ENCODE measurements at places on chromosomes 7 and 10.
A peak's percentile ranks its signal among the peaks of the same experiment; 100 is the strongest.

DNA sequence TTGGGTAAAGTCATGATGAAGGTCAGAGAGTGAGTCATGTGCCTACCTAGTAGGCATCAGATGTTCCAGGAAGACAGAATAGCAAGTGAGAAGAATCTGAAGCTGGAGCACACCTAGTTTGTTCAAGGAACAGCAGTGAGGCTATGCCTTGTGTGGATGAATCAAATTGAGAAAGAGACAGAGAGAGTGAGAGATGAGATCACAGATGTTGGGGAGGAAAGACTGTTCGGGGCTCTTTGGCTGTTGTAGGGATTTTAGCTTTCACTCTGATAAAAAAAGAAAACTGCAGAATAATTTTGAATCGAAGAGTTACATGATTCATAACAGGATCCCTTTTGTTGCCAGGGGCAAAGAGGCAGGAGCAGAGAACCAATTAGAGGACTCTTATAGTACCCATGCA is 6.3 kb downstream of the LIPF start:
- no peak for DNase-seq

GRCh38 chr7:120241973-120242372 is 31.0 kb upstream of the KCND2 start:
- DNase-seq, result no peak

DNA sequence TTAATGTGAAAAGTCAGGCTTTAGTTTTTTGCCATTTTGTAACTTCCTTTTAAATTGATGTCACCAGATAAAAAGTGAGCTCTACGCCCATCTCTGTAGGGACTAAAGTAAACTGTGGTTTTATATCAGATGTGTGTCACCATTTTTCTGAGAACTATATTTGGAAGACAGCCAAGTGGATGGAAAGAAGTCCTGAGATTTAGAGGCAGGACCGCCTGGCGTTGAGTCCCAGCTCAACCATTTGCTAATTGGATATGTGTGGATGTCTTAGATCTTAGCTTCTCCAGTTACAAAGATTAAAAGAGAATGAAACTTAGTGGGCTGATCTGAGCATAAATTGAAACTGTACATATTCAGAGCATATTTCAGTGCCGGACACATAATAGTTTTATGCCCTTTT is 691.6 kb upstream of the CELF2 start:
- no peak for DNase-seq

GRCh38 chr10:9294132-9294663 is 1239.7 kb downstream of the GATA3 start:
- DNase-seq, result no peak

GRCh38 chr10:1499359-1499957 is 237.9 kb downstream of the ADARB2 start:
- no peak for DNase-seq

DNA sequence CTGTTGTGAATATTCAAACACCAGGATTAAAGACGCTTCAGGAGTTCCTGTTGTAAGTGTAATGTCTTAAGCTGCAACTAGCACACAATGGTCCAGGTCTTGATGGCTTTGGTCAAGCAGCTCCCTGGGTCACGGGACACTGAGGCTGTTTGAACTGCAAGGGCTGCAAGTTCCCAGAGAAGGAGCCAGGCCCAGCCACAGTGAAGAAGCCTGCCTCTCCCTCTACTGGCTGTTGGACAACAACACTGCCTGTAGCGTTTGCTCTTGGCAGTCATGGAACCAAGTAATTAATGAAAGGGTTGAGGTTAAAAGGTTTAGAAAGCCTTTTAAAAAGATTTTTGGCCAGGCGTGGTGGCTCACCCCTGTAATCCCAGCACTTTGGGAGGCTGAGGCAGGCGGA is 31.9 kb upstream of the GUSB start:
- DNase-seq, result peak; percentile 29

DNA sequence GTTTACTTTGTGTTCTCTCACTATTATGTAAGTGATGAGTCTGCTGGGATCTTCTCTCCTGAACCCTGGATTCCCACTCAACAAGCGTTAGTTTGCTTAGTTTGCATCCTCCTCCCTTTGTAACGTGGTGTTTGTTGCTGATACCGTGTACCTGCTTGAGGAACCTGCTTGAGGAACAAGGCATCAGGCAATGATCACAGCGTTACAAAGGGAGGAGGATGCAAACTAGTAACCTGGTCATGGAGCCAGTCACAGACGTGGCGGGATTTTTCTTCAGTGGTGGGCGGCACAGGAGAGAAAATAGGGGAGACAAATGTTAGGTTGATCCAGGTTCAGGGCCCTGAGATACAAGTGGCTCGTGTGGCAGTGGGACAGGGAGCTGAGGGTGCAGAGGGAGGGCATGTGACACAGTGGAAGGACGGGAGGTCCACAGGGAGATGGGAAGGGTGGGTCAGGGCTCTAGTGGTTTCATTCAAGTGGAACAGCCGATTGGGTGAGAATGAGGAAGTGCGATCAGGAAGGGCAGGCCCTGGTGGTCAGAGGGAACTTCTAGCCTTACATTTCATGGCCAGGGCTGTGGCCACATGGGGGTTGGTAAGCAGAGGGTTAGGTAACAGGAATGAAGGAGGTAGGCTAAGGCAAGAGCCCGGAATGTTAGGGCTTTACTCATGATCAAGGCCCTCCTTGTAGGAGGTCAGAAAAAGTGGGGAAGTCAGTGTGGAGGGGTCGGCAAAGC is 38.0 kb downstream of the SNX10 start:
- no peak for DNase-seq

GRCh38 chr7:11486271-11486670 is 345.7 kb downstream of the THSD7A start:
- DNase-seq, result peak; percentile 2

GRCh38 chr10:129713659-129714265 is 246.7 kb downstream of the MGMT start:
- no peak for DNase-seq

GRCh38 chr7:47576031-47576865 is 5.7 kb downstream of the TNS3 start:
- DNase-seq, result no peak

DNA sequence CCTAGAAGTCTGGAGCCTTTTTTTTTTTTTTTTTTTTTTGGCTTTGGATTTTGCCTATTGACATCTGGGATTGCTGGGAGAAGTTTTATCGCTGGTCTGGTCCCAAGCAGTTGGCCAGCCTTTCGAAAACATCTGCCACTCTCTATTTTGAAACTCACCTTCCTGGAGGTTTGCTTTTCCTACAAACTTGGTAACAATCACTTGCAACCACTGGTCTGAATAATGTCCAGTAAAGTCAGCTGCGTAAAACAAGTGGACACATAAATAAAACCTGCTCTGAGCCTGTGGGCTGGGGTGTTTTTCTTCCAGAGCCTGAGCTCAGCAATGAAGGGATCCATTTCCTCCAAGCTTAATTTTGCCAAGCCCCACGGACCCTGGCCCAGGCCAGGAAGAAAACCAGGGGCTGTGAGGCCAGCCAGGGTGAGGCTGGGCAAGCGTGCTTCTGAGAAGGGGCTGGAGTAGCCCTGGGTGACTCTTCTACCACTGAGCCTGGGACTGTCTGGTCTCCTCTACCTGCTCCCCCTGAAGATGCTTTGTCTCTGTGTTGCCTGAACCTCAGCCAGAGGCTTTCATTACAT is 202.2 kb downstream of the GFRA1 start:
- no peak for DNase-seq

DNA sequence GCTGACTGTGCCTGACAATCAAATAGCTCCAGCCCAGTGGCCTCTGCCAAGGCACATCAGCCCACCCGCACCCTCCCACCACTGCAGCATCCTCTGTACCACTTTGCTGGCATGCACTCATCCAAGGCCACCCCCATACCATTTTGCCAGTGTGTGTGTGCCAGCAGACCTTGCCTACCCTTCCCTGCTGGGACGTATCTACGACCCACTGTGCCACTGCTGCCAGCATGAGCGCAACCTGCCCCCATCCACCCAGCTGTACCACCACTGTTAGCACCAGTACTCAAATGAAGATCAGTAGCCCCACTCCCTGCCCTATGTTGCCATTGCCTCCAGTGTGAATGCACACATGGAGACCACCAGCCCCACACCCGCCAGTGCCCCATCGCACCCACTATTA is 149.4 kb upstream of the PTN start:
- no peak for DNase-seq

- DNase-seq, result no peak
Measured at GRCh38 chr10:103665162-103665889, 171.8 kb downstream of the NEURL1 start.

DNA sequence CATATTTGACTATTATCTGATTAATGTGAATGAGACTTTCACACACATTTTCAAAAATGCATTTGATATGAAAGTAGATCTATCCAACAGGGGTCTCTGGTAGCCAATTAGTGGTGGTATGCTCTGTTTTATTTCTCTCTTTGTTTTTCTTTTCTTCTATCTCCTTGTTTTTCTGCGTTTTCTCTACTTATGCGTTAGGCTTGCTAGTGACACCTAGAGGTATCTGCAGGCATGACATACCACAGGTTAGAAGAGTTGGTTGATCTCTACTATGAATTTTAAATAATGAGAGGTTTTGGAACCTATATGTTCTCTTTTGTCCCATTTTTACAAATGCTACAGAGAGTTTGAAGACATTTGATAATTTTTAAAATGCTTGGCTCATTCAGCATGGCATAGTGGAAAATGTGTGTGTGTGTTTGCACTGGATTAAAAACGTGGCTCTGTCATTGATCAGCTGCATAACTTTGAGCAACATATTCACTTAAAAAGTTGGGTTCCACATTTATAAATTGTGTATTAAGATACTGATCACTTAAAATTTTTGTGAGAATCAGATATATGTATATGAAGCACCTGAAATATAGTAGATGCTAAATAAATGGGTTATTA is 28.1 kb upstream of the PLXDC2 start:
- DNase-seq, result peak; percentile 41

DNA sequence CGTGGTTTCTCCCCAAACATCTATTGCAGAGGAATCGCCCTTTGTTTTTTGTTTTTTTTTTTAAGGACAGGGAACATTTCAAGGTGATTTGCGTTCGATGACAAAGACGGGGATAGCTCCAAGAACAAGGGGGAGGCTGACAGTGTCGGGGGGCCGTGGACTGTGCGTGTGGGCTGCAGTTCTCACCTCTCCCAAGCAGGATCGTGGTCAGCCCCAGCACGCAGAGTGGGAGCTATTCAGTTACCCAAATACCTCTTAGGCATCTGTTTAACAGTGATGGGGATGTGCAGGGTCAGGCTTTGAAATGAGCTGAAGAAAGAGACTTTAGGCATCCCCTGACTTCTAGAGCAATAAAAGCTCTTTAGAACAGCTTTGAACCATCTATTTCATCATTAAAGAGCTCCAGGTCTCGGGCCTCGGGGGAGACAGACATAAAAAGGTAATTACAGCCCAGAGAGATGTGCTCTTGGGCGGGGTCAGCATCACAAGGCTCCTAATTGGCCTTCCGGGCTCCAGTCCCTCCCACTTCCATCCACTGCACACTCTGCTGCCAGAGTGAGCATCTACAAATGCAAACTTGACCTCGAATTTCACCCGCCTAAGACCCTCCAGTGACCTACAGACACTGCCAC is 97.3 kb downstream of the MYL10 start:
- DNase-seq, result no peak

DNA sequence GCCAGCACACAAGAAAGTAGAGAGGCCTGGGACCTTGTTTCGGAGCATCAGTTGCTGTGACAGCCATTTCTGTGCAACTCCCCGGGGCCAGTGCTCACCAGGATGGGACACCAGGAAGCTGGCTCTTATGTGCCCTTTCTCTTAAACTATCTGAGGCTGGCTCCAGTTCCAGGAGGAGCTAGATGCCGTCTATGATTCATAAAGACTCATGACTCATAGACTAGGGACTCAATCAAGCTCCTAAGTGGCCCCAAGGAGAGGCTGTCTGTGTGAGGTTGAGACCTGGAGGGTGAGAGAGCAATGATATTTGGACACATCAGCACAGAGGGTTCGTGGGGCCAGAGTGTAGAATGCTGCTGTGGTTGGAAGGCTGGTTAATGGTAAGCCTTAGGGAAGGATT is 580.1 kb downstream of the CCSER2 start:
- no peak for DNase-seq

DNA sequence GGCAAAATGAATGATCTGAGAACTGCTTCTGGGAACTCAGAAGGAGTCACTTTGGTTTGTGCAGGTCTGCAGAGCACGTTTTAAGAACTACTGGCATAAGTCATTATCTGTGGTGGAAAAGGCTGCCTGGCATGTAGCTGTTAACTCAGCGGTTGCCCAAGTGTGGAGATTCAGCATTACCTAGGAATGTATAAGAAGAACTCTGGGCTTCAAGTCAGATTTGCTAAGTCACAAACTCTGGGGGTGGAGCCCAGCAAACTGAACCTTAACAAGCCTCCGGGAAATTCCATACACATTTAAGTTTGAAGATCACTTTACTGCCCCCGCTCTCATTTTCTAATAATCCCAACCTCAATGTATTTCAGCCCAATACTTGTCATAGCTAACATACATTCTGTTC is 31.1 kb downstream of the PLXDC2 start:
- DNase-seq, result no peak

DNA sequence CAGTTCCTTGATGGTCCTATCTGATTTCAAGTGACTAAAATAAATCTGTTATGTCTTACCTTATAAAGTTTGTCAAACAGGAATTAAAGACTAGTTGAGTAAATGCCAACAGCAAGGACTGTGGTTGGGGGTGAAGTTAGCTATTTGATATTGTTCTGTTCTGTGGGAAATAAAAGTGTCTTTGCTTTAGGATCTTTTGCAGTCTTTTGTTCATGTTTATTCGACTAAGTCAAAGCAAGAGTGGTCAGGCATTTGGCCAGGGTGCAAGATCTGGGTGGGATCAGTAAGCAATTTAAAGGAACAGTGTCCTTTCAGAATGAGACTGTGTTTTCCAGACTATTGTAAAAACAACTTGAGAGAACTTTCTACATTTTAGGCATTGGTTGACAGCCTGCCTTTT is at the start of gene COL28A1:
TSS of gene COL28A1 (minus strand) at position 183 of the 400 bp plus-strand sequence. CDS start 2,998 bp downstream, outside the sequence.
- DNase-seq, result no peak

- DNase-seq, result no peak
Measured at GRCh38 chr7:155547161-155547791, 917 bp upstream of the CNPY1 start.

- DNase-seq, result peak; percentile 75
Measured at GRCh38 chr7:24854866-24855265, 97.6 kb upstream of the GSDME start.

- no peak for DNase-seq
Measured at GRCh38 chr10:5663692-5664427, 2.5 kb downstream of the ASB13 start.

DNA sequence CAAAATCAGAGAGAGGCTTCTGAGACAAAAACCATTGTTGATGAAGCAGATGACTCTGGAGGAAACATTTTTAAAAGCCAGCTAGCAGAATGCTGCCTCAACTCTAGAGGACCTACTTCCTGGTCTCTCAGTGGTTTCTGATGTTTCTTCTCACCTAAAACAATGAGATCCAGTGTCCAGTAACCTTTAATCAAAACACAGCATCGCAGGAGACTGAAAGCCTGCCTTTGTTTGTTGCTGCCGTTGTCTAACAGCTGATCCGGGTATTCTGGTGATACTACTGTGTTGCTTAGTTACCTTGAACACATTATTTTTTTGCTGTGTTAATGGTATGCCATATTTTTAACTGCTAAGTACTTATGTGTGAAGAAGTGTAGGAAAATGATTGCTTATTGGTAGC is 70.9 kb downstream of the WIPF3 start:
- DNase-seq, result no peak
